ENCODE measurements at places on chromosomes 2 and 18.

- no peak for DNase-seq
Observed at GRCh38 chr2:99481527-99481926, 8.3 kb downstream of the REV1 start.

DNA sequence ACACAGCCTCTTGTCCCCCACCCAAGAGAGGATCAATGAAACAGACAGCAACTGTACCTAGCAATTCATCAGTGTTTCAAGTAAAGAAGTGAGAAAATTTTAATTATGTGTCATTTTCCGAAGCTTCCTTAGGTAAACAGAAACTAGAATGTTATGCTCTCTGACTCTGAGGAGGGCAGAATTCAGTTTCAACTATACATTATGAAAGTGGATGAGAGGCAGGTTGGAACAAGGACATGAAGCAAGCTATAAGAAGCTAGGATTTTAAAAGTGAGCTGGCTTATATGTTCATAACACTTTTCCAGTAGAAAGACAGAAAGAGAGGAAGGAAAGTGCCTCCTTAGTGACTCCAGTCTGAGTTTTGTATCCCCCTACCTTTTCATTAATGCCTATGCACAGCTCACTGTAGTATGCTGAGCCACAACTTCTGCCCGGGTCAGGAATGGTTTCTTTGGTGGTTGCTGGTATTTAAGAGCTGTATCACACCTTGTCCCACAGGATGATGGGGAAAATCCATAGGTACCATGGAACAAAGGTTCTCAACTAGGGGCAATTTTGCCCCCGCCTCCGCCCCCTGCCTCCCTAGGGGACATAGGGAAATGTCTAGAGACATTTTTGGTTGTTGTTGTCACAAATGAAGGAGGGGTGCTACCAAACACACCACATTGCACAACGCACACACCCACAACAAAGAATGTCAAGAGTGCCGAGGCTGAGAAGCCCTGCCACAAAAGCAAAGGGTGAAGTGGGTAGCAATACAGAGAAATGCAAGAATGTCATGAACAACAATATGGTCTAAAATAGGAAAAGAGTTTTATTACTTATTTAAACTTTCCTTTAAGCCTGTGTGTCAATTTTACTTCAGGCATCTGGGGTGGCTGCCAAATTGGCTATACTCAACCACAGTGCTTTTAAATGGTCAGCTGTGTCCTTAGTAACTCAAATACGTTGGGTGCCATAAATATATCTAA lies 161.0 kb upstream of the ZFP36L2 start:
- no peak for DNase-seq

GRCh38 chr18:30568333-30568732 lies 474.2 kb downstream of the DSC3 start:
- no peak for DNase-seq

DNA sequence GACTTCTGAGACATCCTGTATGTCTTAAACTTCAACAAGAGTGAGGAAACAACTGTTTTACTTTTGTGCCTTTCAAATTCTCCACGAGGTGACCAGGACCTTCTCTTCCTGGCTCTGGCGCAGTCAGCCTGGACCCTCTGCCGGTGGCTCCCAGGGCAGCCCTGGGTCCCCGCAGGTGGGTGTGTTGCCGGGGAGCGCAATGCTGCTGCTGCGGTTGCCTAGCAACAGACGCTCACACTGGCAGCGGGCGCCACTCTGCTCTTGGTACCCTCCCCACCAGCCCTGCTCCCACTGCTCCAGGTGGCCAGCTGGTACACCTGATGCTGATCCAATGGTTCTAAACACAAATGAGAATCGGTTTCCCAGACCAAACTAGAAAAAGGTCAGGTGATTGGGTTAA lies 58.7 kb downstream of the GNAL start:
- DNase-seq: no peak

All from NCI-H1436 (cell line).